ENCODE measurements at places on chromosomes 11 and 22. TPM values are rescaled to one million over a fixed set of nuclear protein-coding genes. Genes with fewer than 3 reads are reported as not detected.

GRCh38 chr11:119361056-119361787 lies 14.7 kb upstream of the MFRP start:
- no peaks in the 10 kb centered on the region for H3K36me3 ChIP-seq
- H3K27ac ChIP-seq, result peak overlapping the region; percentile 90
- DNase-seq, result no peak
- peaks cover 35% of the 10 kb centered on the region for H3K27me3 ChIP-seq

GRCh38 chr22:38038890-38039812 lies 18.1 kb upstream of the PICK1 start:
- H3K4me1 ChIP-seq, result peaks cover 4% of the 10 kb centered on the region
- H3K4me3 ChIP-seq, result no peak overlapping the region
- H3K27me3 ChIP-seq, result peaks cover 18% of the 10 kb centered on the region
- DNase-seq, result no peak
- H3K27ac ChIP-seq, result no peak overlapping the region
- H3K36me3 ChIP-seq, result no peaks in the 10 kb centered on the region

DNA sequence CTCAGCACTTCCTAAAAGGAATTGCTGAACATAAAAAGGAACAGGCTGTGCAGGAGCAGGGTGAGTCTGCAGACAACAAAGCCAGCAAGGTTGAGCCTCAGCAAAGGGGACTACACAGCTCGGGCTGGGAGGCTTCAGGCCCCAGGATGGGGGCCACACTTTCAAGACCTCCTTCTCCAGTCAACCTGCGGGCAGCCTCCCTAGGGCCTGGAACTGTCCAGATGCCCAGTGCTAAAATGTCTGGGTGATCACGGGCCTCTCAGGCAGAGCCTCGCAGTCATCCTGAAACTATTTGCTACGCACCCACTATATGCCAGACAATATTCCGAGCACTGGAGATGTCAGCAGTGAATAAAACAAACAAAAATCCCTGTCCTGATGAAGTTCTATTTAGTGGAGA lies 3.9 kb upstream of the NEFH start:
- H3K36me3 ChIP-seq, result no peaks in the 10 kb centered on the region
- no peak overlapping the region for H3K27ac ChIP-seq
- H3K27me3 ChIP-seq, result peaks cover 74% of the 10 kb centered on the region
- peaks cover 4% of the 10 kb centered on the region for H3K4me1 ChIP-seq
- no peak overlapping the region for H3K4me3 ChIP-seq

- H3K4me3 ChIP-seq, result no peak overlapping the region
- H3K27me3 ChIP-seq, result no peaks in the 10 kb centered on the region
- H3K27ac ChIP-seq, result no peak overlapping the region
- H3K4me1 ChIP-seq, result peaks cover 4% of the 10 kb centered on the region
- DNase-seq, result no peak
- no peaks in the 10 kb centered on the region for H3K36me3 ChIP-seq
Measured at GRCh38 chr11:118202599-118203422, 22.0 kb downstream of the JAML start.

DNA sequence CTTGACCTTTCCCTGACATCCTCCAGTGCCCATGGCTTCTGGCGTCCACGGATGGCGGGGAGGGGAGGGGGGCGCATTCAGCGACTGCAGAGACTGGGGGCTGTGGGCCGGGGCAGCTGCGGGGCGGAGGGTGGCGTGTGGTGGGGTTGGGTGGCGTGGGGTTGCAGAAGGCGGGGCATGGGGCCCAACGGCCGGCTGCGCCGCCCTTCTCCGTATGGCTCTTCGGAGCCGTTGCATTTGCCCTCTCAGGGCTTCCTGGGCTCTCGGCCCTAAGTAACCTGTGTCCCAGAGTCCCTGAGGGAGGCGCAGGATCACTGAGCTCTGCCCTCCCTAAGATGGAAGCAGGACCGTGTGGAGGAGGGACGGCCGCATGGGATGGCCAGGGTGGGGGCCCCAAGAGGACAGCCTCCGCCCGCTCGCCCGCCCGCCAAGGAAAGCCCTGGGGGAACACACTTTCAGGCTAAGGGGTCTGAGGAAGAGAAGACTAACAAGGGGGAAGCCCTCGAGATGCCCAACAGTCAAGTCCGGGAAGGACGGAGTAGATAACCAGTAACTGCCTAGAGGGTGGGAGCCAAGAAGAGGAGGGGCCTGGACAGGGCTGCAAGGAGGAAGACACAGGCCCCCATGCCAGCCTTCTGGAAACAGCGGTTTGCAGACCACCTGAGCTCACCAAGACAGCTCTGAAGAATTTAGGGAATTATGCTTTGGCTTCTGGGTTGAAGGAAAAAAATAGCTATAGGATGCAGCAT lies 9.2 kb upstream of the AIFM3 start:
- no peak for DNase-seq
- H3K27ac ChIP-seq, result no peak overlapping the region
- H3K4me1 ChIP-seq, result peaks cover 16% of the 10 kb centered on the region
- peaks cover 4% of the 10 kb centered on the region for H3K36me3 ChIP-seq

DNA sequence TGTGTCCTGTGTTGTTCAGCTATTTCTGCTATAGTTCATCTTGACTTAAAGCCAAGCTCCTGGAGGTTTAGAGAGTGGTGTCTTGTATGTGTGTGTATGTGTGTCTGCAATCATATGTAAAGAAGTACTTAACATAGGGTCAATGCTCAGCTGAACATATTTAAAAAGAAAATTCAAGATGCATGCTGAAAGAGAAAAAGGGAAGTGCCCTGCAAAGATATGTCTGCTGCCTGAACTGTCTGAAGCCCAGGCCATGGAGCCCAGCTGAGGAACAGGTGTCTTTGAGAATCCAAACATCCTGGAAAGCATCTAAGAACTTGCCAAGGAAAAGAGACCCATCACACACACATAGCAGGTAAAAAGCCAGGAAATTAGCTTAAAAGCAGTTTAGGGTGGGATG lies 6.6 kb downstream of the TCN1 start:
- peaks cover 1% of the 10 kb centered on the region for H3K36me3 ChIP-seq
- no peak for DNase-seq
- no peak overlapping the region for H3K4me3 ChIP-seq

Gene SCUBE1
- total RNA-seq, result 4.5 TPM
